Stimulated activated CD8-positive, alpha-beta memory T cell treated with anti-CD3 and anti-CD28 coated beads, Interleukin-15, amount 100 ng/mL, for 1 hour (primary cell): ENCODE measurements at places on chromosomes 13 and 19.

GRCh38 chr13:99871249-99871898, 100.2 kb downstream of the ZIC5 start:
- no peak for DNase-seq

GRCh38 chr19:56144376-56144775, 3.3 kb downstream of the ZNF444 start:
- DNase-seq = no peak

DNA sequence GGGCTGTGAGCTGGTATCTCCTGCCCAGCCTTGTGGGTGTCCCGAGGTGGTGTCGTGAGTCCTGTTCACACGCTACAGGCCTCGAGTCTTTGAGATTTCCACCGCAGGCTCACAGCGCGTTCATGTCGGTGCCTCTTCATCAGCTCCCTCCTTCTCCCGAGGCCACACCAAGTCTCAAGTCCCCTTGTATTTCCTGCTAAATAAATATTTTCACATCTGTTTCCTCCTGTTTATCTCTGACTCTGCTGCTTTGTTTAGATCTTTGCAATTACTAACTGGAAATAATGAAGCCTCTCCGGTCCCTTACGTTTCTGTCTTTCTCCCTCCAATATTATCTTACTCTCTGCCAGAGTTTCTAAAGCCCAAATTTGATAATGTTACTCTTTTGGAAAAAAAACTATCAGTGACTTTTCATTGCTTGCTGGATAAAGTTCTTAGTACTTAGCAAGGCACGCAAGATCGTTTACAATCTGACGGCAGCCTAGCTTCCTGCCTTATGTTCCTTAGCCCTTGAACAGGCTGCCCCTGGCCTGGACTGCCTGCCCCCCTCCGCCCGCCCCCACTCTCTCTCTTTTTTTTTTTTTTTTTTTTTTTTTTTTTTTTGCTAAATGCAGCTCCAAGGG, 130.5 kb upstream of the RNF113B start:
- no peak for DNase-seq

GRCh38 chr19:34505321-34506025, 23.9 kb downstream of the WTIP start:
- DNase-seq = no peak

DNA sequence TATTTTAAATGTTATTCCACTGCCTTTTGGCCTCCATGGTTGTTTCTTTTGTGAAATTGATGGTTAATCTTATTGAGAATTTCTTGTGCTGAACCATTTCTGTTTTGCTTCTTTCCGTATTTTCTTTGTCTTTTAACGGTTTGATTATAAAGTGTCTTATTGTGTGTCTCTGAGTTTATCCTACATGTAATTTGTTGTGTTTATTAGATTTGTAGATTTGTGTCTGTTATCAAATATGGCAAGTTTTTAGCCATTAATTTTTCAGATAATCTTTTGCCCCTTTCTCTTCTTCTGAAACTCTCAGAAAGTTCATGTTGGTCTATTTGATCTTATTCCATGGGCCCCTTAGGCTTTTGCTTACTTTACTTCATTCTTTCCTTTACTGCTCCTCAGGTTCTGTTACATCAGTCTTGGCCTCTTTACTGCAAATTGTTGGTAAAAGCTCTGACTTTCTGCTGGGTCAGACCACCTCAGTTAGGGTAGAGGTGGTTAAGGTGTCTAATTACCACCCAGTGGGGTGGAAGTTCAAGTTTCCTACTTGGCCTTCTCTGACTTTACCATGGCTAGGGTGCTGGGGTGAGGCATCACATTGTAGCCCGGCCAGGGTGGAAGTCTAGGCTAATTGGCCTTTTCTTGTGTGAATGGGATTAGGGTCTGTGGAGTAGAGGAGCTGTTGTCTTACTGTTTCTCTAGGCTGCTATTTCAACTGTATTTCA, 58.3 kb downstream of the ZMYM2 start:
- no peak for DNase-seq

- DNase-seq = no peak
These were observed 9.9 kb downstream of the ARL11 start for GRCh38 chr13:49638030-49638743.

GRCh38 chr13:112204346-112205327, 137.7 kb downstream of the SOX1 start:
- no peak for DNase-seq

DNA sequence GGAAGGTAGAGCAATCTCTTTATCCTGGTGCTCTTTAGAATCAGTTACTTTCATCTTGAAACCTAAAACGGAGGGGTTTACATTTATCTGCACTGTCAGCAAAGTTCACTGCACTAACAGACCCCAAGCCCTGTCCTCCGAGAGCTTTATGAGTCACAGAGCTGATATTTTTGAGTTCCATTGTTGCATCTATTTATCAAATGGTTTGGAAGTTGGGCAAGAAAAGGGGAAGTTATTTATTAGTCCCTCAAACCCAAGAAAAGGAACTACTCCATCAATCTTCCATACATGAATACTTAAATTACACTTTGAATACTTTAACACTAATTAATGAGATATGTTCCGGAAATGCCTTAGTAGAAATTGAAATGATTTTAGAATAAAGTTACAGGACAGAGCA, 55.5 kb downstream of the EDNRB start:
- DNase-seq = no peak

DNA sequence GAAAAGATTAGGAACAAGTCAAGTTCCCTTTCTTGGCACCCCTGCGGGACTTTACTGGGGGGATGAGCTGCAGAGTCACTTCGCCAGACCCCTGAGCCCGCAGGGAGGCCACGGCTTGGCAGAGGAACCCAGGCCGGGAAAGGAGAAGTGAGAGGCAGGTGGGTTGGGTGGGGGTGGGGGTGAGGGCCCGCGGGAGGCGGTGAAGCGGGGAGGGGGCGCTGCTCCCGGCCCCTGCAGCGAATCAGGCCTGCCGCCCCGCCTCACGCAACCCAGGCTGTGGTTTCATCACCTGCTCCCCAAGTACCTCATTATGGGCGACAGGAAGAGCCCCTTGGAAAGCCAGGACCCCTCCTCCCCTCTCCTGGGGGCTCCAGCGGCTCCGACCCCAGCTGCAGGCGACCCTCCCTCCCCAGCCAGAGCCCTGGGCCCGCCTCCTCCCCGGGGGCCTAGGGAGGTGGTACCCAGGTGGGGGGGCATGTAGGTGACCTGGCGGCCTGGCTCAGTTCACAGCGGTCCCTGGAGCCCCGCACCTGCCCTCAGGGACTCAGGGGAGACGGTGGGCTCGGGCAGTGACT, 9.5 kb downstream of the MEF2B start:
- DNase-seq = no peak

GRCh38 chr19:38736413-38737280, 7.6 kb downstream of the CAPN12 start:
- peak; percentile 35 for DNase-seq

DNA sequence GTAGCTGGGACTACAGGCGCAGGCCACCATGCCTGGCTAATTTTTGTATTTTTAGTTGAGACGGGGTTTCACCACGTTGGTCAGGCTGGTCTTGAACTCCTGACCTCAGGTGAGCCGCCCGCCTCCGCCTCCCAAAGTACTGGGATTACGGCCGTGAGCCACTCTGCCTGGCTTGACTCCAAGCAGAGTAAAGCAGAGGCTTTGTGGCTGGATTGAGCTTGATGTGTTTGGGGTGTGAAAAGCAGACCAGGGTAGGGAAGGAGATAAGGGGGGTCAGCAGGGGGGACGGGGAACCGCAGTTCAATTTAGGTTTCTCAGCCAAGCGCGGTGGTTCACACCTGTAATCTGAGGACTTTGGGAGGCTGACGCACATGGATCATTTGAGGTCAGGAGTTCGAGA, 4.2 kb upstream of the CLPP start:
- DNase-seq = no peak

DNA sequence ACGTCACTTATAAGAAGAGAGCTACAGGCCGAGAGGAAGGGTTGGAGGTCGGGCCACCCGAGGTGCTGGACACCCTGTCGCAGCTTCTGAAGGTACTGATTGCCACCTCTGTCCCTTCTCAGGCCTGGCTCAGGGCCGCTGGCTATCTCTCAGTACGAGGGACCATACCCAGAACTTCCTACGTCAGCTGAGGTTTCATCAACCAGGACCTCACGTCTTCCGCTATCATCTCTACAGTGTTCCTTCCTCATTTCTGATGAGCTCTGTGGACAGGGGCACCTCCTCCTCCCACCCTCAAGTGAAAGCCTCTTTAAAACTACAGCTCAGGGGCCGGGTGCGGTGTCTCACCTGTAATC, 58.2 kb upstream of the USE1 start:
- DNase-seq = no peak

- DNase-seq = no peak
These were observed 54.2 kb upstream of the USE1 start for GRCh38 chr19:17160908-17161307.

DNA sequence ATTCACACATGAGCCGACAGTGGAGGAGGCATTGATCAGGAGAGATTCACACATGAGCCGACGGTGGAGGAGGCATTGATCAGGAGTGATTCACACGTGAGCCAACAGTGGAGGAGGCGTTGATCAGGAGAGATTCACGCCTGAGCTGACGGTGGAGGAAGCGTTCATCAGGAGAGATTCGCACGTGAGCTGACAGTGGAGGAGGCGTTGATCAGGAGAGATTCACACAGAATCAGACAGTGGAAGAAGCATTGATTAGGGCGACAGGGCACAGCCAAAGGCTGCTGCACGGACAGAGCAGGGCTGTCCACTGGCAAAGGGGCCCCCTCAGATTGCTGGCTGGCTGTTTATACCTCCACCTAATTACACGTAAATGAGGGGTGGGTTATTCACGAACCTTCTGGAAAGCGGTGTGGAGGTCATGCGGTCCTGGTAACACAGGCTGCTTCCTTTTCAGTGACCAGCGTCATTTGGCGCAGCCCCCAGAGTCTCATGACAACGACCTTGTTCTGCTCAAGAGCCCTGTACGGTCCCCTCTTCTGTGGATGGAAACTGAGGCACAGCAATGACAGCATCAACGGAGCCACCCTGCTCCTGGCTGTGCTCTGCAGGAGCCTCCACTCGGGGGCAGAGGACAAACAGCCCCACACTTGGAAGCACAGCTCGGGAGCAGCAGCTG, 50.6 kb upstream of the GAS6 start:
- no peak for DNase-seq

DNA sequence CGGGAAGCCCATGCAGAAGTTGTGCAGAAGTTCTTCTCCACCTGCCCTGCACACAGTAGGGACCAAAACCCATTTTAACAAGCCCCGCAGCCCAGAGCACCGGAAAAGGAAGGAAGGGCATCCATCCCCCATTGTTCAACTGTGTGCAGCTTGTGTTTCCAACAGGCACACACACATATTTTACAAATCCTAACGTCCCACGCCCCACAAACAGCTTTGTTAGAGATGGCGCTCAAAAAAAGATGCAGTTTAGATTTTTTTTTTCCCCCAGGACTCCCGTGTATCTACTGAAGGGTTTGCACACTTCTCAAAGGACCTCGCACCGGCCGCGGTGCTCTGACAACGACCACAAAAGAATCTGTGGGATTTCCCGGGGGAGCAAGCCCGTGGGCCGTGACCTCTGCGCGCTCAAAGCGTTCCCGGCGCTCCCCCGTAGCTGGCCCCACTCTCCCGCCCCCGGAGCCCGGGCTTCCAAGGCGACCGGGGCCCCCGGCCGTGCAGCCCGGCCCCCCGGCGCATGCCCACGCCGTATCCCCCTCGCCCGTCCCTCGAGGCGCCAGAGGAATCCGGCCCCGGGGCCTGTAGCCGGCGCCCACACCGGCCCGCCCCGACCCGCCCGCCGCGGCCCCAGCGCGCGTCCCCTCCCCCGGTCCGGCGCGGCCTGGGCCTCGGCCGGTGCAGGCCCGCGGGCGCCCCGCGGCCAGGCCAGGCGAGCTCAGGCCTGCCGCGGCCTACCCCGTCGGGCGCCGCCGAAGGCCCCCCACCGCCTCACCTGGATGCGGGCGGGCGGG, 523 bp downstream of the ELAVL1 start:
- no peak for DNase-seq

GRCh38 chr13:114212158-114212495, 22.6 kb upstream of the CDC16 start:
- DNase-seq = no peak

DNA sequence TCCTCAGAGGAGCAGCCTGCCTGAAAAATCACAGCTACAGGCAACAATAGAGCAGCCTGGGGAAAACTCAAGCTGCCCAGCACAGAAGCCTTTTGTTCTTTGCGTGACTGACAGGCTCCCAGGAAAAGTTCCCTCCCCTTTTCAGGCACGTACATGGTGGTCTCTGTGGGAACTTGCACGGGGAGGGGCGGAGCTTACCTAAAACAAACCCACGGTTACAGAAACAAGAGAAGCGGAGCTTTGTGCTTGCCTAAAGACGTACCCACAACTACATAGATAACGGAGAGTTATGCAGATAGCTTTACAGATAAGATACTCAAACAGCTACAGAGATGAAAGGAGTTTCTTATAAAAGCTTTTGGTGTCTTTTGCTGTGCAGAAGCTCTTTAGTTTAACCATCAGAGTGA, 11.4 kb downstream of the ETFB start:
- no peak for DNase-seq

DNA sequence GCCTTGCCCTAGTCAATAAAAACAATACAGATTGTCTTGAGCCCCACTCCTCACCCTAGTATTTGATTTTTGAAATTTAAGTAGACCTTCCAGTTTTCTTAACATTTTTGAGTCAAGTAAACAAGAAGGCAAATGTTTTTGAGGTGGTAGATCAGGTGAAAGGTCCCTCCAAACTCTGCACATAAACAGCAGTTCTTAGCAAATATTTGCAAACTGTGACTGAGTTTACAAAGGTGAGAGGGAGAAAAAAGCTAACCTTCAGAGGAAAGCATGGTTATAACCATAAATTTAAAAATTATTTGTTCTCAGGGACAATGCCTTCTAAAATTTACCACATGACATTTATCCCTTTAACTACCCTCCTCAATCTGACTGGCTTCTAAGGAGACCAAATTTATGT, 84.6 kb upstream of the PCDH17 start:
- DNase-seq = no peak

DNA sequence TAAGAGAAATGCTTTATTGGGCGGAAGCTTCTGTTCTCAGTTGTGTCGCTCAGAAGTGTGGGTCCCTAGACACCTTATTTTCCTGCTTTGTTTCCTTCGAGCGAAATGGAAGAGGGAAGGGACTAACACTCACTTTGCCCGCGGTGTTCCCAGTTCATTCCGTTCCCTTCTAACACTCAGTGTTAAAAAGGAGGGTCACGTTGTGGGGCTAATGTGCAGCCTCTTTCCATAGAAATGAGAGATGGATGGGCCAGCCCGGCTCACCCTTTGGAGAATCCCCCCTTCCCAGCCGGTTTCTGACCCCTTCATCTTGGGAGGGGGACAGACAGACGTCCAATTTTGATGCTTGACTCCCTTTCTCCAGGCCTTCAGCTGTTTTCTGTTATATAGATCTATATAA, 2.3 kb downstream of the ATP11A start:
- DNase-seq = no peak
